Psoas muscle (tissue), 8 donors: ENCODE measurements at places on chromosomes 4 and X. TPM values are rescaled to one million over a fixed set of nuclear protein-coding genes. Genes with fewer than 3 reads are reported as not detected.

The SRPK3 gene
- total RNA-seq, result 140 TPM

The HSD17B13 gene
- total RNA-seq, result 0.10 TPM

The SPATA18 gene
- 1.2 TPM for total RNA-seq

The IL3RA gene
- total RNA-seq, result 6.2 TPM

The CT45A3 gene
- not detected for total RNA-seq

The PABPC4L gene
- total RNA-seq, result 0.24 TPM

The RASL11B gene
- not detected for total RNA-seq

The CPLX1 gene
- 1.4 TPM for total RNA-seq

The ZCCHC18 gene
- total RNA-seq, result 0.07 TPM

The RHOXF2 gene
- total RNA-seq, result not detected

The CT45A7 gene
- total RNA-seq, result not detected

The CT45A2 gene
- total RNA-seq, result not detected

The MAGEC3 gene
- total RNA-seq, result not detected

The NAP1L3 gene
- total RNA-seq, result 0.23 TPM

The YIPF7 gene
- total RNA-seq, result 27.9 TPM

The CYP4V2 gene
- total RNA-seq, result 5.3 TPM

The TMSB15B gene
- not detected for total RNA-seq

The GPR50 gene
- total RNA-seq, result not detected

The ANKRD50 gene
- total RNA-seq, result 4.6 TPM

The MAPK10 gene
- 1.3 TPM for total RNA-seq

The GYPB gene
- total RNA-seq, result not detected

The BTK gene
- 2.0 TPM for total RNA-seq

The CSAG3 gene
- not detected for total RNA-seq

The GRID2 gene
- not detected for total RNA-seq

The HTN3 gene
- total RNA-seq, result not detected

The SPANXA1 gene
- not detected for total RNA-seq

The FAAH2 gene
- not detected for total RNA-seq

The CCNB3 gene
- total RNA-seq, result 0.46 TPM

The SATL1 gene
- not detected for total RNA-seq

The COL25A1 gene
- 0.52 TPM for total RNA-seq

The C4orf36 gene
- total RNA-seq, result not detected

The DMRTC1 gene
- total RNA-seq, result not detected

The TLR6 gene
- 1.2 TPM for total RNA-seq

The C4orf50 gene
- total RNA-seq, result not detected

The NUP62CL gene
- total RNA-seq, result 0.34 TPM

The PPP4R3C gene
- total RNA-seq, result not detected

The RAB41 gene
- total RNA-seq, result not detected

The AMBN gene
- total RNA-seq, result not detected

The SMIM10 gene
- total RNA-seq, result 2.1 TPM

The IL2 gene
- not detected for total RNA-seq

The POU3F4 gene
- not detected for total RNA-seq

The TACR3 gene
- 0.05 TPM for total RNA-seq

The CSAG2 gene
- not detected for total RNA-seq

The UBE2K gene
- 60.4 TPM for total RNA-seq

The SPIN2B gene
- 4.7 TPM for total RNA-seq

The GDI1 gene
- 53.8 TPM for total RNA-seq

The FMR1NB gene
- total RNA-seq, result not detected

The SPACA5 gene
- total RNA-seq, result not detected

The RPA4 gene
- 0.17 TPM for total RNA-seq

The RXFP1 gene
- not detected for total RNA-seq

The ANOS1 gene
- 11.7 TPM for total RNA-seq
